ENCODE measurements at places on chromosomes 3 and 15.

DNA sequence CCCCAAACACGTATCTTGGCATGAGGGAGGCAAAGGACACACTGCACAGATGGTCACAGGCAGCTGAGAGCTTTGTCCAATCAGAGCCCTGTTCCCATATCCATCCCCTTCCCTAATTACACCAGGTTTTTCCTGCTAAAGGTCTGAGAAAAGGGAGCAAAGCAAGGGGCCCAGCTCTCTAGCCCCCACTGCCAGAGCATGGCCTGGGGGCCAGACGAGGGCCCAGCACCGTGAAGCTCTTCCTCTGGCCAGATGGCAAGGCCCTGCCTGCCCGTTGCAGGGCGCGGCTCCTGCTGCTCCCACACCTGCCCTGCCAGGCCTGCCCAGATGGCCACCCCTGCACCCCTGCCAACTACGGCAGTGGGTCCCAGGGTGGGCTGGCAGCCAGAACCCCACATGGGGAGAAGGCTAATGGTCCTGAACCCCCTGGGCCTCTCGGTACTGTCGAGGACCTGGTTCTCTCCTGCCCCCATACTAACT, 3.2 kb downstream of the SHF start:
- peak; percentile 77 for DNase-seq

GRCh38 chr3:126293370-126294082, 63.7 kb downstream of the KLF15 start:
- no peak for DNase-seq

DNA sequence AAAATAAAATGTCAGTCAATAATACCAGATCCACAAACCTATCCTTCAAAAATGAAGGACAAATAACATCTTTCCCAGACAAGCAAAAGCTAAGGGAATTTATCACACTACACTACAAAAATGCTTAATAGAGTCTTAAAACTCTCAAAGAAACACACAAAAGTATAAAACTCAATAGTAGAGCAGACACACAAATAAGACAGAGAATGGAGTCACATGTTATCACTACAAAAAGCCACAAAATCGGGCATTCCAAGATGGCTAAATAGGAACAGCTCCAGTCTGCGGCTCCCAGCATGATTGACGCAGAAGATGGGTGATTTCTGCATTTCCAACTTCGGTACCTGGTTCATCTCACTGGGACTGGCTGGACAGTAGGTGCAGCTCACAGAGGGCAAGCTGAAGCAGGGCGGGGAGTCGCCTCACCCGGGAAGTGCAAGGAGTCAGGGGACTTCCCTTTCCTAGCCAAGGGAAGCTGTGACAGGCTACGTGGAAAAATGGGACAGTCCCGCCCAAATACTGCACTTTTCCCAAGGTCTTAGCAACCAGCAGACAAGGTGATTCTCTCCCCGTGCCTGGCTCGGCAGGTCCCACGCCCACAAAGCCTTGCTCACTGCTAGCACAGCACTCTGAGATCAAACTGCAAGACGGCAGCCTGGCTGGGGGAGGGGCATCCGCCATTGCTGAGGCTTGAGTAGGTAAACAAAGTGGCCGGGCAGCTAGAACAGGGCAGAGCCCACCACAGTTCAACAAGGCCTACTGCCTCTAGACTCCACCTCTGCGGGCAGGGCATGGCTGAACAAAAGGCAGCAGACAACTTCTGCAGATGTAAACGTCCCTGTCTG, 46.3 kb downstream of the SENP7 start:
- no peak for DNase-seq

GRCh38 chr3:41565003-41565402, 365.7 kb downstream of the CTNNB1 start:
- DNase-seq = no peak

- no peak for DNase-seq
Observed at GRCh38 chr3:36372534-36372935, 7.8 kb upstream of the STAC start.

DNA sequence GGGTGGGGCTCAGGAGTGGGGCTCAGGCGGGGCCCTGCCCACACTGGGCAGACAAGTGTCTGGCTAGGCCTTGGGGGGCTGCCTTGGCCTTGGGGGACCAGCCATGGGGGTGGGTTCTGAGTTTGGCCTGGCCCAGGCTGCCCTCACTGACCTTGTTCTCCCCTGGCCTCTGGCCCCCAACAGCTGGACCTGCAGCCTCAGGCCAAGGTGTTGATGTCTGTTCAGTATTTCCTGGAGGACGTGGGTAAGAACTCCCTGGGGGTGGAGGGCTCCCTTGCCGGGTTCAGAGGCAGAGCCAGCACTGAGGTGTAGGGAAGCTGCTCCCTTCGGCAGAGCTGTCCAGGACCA, 20.0 kb downstream of the PRKCD start:
- DNase-seq = no peak

DNA sequence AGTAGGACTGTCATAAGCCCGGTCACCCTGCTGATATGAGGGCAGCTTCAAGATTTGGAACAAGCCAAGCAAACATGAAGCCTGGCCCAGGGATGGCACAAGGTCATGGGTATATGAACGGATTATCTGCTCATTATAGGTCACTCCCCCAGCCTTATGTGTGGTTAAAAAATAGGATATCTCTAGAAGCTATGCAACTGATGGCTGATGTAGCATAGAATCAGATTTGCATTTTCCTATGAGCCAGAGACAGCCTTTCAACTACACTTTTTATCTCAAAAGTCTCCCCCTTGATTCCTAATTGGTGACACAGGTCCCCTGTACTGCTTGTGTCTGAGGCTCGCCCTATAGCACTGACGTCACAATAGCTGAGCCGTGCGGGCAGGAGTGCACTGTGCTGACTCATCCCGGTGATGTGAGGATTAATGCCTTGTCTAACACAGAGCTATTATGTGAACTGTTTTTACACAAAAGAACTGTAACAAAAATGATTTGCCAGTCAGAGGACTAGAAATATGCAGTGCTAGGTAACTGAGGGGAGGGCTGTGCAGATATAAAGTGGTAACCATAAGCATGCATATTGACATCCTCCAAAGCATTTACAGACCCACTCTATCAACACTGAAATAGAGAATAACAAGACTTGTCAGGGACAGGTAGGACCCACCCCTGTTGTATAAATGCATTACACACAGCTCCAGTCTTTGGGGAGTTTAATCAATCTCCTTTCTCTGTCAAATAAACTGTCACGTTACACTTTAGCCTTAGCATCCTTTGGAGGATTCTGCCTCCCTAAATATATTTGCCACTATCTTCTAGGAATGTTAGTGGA, 204.9 kb downstream of the TIGIT start:
- DNase-seq = peak; percentile 3

DNA sequence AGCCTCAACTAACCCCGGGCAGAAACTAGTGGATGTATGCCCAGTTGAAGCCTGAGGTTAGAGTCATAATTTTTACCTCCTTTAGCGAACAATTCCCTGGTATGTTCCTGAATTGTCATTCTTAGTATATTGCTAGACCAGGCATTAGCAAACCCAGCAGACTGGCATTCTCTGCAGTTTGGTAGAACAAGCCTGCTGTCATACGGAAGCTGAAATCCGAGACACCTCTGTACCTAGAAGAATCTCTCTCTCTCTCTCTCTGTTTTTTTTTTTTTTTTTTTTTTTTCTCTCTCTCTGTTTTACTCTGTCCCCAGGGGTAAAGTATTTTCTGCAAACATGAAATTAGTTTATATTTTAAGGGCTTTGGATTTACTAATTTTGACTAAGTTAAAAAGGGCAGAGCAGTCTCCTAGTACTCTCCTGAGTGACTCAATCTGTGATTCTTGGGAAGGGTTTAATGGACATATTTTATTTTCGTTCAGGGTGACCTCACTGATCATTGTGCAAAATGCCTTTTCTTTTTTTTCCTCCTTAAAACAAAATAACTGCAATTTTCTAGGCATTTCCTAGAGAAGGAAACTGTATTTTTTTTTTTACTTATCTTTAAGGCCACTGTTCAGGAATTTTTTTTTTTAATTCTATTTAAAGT, 133.6 kb upstream of the ICE2 start:
- no peak for DNase-seq

- no peak for DNase-seq
Observed at GRCh38 chr3:103873021-103873420, 1438.2 kb downstream of the ZPLD1 start.

DNA sequence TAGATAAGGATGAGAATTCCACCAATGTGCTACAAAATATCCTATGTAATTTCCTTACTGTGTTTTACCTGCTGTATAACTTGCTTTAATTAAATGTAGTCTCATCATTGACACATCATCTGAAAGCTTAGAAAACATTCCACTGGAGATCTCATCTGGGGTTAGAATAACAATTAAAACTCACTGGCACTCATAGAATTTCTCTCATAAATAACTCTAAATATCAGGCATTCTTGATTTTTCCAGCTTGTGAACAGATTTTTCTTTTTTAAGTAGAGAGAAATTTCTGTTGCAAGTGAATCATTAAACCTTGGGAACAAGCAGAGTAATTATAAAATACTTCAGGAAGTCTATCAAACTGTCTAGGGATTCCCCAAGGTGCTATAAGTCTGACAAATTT, 843.8 kb downstream of the NAALADL2 start:
- no peak for DNase-seq

- no peak for DNase-seq
Observed at GRCh38 chr15:43134157-43134635, 810 bp downstream of the TMEM62 start.

- no peak for DNase-seq
Observed at GRCh38 chr3:73284472-73284871, 223.0 kb downstream of the EBLN2 start.

DNA sequence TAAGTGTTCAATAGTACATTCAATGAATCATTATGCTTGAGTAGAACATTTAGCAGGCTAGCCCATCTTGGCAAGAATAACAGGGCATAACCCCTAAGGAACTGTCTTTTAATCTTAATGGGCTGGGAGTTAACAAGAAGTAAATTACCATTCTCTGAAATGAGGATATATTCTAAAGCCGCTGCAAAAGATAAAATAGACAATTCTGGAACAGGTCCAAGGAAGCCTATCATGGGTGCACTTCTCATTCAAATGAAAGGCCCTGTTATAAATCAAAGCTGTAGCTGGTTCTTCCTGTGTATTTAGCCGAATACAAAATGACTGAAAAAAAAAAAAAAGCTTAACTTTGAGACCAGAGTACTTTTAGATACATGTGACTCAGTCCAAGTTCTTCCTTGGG, 15.6 kb downstream of the MTHFS start:
- no peak for DNase-seq

GRCh38 chr15:89195836-89196235, 25.5 kb downstream of the RLBP1 start:
- no peak for DNase-seq

DNA sequence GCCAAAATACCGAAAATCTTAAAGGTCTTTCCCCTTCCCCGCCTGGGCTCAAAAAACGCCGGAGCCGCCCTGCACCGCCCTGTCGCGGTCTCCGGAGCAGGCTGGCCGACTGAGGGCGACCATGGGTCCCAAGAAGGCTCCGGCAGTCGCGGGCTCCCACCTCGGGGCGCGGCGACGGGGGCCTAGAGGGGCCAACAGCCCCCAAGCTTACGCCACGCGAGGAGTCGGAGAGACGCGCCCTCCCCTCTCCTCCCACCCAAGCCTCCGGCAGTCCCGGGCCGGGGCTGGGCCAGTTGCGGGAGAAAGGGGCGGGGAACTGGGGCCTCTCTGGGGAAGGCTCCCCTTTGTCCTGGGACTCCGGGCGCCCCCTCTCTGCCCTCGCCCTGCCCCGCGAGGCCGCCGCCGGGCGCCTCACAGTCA, 69.2 kb downstream of the GOLGA8B start:
- DNase-seq = no peak

DNA sequence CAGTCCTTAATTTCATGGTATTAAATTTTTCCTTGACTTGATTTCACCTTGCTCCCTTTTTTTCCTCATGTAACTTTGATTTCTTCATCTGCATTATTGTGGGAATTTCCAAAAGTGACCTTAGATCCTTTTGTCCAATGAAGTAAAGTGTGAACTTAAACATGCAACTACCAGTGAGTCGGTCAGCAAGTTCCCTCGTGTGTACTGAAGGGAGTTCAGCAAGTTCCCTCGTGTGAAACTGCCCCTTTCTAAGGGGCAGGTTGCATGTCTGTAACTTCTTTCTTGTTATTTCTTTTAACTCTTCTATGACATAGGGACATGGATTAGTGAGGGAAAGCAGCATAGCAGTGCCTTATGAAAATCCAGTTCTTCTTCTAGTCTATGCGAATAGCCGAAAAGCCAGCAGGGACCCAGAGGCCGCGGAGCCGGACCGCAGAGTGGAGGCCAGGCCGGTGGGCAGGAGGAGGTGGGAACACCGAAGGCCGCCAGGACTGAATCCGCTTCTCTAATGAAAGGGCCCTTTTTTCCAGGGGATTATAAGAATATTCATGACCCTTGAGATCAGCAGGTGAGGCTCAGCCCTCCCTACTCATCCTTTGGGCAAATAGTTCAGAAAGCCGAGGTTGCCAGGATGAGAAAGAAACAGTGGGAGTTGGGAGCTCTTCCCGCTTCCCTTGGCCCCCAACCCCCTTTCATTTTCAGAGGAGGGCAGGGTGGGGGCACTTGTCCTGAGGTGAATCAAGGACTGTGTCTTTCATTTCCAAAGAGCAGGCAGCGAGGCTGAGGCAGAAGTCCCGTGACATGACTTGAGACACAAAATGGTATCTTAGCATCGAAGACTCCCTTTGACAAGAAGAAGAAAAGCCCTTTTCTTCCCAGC, 117.5 kb downstream of the OPA1 start:
- DNase-seq = no peak

- no peak for DNase-seq
Observed at GRCh38 chr3:39114456-39114855, 7.0 kb downstream of the TTC21A start.

- no peak for DNase-seq
Observed at GRCh38 chr3:194168994-194169393, 33.0 kb downstream of the HES1 start.

DNA sequence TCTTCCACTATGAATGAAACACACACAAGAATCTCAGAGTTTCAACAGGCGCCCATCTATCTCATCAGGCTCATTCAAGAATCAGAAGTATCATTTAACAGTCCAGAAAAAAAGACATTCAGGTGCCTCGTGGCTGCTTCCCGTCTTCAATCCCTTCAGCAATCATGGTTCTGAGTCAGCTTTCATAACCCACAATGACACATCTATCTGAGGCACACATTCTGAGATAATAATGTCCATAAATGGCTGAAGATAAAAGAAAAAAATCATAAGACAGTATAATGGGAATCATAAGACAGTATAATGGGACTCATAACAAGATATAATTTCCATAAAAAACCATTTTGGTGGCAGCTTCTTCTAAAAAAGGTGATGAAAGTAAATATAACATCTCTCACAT, 52.4 kb downstream of the TNIK start:
- no peak for DNase-seq

GRCh38 chr3:40162616-40163015, 146.9 kb upstream of the EIF1B start:
- no peak for DNase-seq

DNA sequence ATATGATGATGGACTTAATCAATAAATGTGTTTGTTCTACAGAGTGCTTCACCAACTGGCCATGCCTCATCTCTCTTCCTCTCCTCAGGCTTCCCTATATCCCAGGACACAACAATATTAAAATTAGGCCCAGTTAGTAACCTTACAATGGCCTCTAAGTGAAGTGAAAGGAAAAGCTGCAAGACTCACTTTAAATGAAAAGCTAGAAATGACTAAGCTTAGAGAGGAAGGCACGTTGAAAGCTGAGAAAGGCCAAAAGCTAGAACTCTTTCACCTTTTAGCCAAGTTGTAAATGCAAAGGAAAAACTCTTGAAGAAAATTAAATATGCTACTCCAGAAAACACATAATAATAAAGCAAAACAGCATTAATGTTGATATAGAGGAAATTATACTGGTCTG, 1010.3 kb downstream of the NAALADL2 start:
- DNase-seq = no peak

- no peak for DNase-seq
Observed at GRCh38 chr3:43379343-43379742, 93.0 kb downstream of the SNRK start.

- DNase-seq = no peak
Observed at GRCh38 chr15:43920254-43920600, 93.4 kb downstream of the WDR76 start.
